ENCODE measurements at places on chromosomes 5 and 9.

GRCh38 chr9:4741365-4742089 lies 525 bp upstream of the AK3 start:
- no peak for DNase-seq

DNA sequence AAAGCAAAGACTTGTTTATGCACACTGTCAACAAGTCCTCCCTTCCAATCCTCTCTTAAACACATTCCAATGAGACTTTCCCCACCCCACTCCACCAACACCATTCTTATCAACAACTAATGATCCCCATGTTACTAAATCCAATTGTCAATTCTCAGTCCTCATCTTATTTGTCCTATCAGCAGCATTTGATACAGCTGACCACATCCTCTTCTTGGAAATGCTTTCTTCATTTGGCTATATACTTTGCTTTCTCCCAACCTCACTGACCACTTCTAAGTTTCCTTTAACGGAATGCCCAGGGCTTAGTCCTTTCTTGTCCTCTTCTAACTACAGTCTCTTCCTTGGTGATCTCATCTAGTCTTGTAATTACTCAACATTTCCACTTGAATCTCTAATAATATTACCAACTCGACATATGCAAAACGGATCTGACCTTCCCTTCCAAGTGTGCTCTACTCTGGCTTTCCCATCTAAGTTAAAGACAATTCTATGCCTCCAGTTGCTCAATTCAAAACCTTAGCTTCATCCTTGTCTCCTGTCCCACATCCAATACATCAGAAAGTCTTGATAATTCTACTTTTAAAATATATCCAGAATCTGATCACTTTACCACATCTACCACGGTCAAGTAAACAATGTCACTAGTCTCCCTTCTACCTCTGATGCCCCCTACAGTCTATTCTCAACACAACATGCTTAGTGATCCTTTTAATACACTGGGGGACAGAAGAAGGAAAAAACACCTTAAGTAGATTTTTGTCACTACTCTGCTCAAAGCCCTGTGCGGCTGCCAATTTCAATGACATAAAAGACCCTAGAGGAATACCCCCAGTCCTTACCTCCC lies 25.5 kb downstream of the AGTPBP1 start:
- no peak for DNase-seq

DNA sequence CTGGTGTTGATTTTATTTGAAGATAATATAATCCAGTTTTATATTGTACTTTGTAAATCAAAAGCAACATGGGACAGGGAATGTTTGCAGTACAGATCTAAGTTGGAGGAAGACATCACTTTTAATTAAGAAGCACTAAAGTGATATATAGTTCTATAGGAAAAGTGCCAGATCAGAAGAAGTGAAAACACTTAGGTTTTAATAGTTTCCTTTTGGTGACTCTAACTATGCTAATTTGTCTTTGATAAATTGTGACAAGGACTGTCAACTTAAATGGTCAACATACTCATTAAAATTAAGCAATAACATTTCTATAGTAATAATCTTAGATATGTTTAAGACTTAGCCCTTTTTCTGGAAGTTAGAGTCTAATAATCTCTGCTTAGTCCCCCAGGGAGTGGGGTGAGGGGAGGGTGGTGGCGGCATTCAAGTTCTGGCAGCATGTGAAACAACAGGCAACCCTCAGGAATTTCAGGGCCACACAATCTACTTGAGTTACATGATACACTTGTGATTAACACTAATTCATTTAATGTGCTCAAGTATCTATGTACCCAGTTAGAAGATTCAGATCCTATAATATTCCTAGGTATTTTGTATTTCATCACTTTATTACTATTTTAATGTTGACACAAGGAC lies 1026.5 kb downstream of the NR2F1-AS1 start:
- DNase-seq: no peak

DNA sequence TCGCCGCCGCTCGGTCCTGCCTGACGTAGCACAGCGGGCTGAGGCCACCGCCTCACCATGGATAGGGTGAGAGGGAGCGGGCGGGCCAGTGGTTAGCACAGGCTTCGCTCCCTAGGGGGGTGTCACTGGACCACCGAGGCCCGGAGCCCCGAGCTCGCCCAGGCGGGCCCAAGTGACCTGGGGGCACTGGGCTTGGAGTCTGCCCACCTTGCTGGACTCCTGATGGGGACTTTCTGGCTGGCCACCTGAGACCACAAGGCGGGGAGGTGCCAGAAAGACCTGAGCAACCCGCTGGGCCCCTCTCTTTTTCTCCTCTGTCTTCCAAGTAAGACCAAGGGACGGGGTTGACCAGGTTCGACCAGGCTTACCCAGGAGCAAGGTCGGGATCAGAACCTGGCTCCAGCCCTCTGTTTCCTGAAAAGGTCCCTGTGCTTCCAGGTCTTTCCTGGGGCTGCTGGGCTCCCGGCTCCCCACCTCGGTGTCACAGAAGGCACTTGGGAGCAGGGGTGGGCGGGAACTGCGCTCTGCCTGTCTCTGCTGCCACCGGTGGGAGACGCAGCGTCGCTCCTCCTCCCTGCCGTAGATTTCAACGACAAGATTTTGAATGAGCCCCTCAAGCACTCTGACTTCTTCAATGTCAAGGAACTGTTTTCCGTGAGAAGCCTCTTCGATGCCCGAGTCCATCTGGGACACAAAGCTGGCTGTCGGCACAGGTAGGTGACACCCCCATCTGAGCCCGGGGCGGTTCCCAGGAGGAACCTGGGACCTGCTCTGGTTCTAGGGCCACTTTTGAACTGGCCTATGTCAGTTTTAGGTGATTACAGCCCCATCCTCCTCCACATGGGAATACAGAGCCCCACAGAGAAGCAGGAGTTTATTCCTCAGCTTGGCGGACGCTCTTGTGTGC lies 1.0 kb downstream of the MRPS2 start:
- peak; percentile 54 for DNase-seq

- no peak for DNase-seq
Measured at GRCh38 chr9:82512728-82513127, 524.2 kb downstream of the SPATA31D1 start.

- no peak for DNase-seq
Measured at GRCh38 chr5:101278011-101278687, 375.1 kb upstream of the ST8SIA4 start.

DNA sequence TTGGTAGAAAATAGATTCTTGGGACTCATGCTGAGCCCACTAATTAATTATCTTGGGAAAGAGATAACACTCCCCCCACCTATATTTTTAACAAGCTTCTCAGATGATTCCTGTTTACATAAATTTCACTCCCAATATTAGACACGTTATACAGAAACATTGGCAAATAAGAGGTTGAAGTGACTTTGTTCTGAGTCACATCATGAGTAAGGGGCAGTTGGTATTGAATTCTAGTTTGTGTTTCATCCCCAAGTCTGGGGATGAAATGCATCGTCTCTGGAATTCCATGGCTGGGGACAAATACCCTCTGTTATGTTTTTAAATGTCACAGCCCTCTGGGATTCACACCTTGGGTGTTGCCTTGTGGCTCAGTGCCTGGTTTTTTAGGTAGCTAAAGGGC lies 41.0 kb downstream of the BASP1 start:
- DNase-seq: no peak

DNA sequence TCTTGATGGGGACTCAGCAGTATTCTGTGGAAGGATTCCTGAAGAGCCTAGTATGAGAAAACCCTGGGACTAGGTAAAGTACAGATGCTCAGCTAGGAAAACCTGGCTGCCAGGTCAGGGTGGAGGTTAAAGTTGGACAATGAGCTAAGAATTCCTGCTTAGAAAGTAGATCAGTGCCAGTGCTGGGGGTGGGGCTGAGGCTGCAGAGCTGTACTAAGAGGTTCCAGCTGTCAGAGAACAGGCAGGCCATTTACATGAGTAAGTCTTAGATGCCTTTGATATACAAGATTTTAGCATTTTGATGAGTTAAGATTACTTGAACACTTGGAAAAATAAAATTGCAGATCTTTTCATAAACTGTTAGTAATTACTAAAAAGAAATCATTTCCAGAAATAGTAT lies 332.3 kb upstream of the NUDT12 start:
- no peak for DNase-seq
